ENCODE measurements at places on chromosomes 7 and 10. TPM values are rescaled to one million over a fixed set of nuclear protein-coding genes. Genes with fewer than 3 reads are reported as not detected.

The C10orf53 gene
- total RNA-seq, result not detected

The TYW1B gene
- 3.5 TPM for total RNA-seq

The DPY19L1 gene
- 22.3 TPM for total RNA-seq

The PCLO gene
- total RNA-seq, result not detected

The AGAP9 gene
- total RNA-seq, result 16.1 TPM

Measured in T-helper 2 cell treated with Interferon-gamma antibody and Interleukin-4, amounts not matched to agents 100 ng/mL and 5 ng/mL, for 36 hours (primary cell).